ENCODE measurements at places on chromosomes 2 and 18.

DNA sequence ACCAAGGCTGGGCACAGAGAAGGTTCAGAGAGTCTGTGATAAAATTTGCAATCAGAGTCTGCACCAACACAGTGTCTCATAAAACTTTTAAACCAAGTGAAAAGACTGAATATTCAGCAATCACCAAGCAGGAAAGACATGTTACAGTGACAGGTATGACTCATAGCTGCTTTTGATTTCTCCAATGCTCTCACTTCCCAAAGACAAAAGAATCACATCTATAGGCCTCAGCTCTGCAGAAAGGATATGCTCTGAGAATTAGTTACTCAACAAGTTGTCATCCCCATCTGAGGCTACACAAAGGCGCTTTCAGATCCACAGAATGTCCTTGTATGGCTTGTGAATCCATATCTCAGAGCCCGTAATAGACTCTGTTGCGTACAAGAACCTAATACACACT is 92.5 kb downstream of the KCNF1 start:
- no peak for DNase-seq

- no peak for DNase-seq
Measured at GRCh38 chr2:96107708-96108065, 8.7 kb downstream of the ADRA2B start.

- peak; percentile 54 for DNase-seq
Measured at GRCh38 chr2:191869178-191869577, 22.3 kb upstream of the CAVIN2 start.

- no peak for DNase-seq
Measured at GRCh38 chr18:9333441-9334328, 888 bp upstream of the TWSG1 start.

DNA sequence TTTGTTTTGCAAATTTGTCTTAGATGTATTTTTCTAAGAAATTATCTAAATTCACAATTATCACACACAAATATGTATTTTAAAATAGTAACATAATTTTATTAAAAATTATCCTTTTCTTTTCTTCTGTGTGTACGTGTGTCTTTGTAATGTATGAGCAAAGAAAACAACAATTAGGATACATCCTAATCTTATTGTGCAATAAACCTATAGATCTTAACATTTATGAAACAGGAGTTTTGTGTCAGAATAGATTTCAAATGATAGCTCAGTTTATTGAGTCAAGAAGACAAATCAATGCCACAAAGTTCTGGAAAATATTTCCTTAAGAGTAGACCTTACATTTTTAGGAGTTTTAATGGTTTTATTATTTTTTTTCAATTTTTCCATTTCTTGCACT is 212.2 kb downstream of the KCNJ3 start:
- DNase-seq, result no peak

GRCh38 chr2:228658998-228659397 is 477.5 kb upstream of the SPHKAP start:
- DNase-seq, result no peak

GRCh38 chr2:143477714-143478443 is 348.7 kb downstream of the ARHGAP15 start:
- DNase-seq, result no peak

DNA sequence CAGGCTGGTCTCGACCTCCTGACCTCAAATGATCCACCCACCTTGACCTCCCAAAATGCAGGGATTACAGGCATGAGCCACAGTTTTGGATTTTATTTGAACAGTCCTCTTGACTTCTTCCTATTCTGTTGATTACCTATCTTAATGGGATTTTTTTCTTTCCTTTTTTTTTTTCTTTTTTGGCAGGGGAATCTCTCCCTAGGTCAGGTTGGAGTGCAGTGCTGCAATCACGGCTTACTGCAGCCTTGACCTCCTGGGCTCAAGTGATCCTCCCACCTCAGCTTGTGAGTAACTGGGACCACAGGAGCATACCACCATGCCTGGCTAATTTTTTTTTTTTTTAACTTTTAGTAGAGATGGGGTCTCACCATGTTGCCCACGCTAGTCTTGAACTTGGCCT is 2.8 kb downstream of the MTHFD2 start:
- no peak for DNase-seq

DNA sequence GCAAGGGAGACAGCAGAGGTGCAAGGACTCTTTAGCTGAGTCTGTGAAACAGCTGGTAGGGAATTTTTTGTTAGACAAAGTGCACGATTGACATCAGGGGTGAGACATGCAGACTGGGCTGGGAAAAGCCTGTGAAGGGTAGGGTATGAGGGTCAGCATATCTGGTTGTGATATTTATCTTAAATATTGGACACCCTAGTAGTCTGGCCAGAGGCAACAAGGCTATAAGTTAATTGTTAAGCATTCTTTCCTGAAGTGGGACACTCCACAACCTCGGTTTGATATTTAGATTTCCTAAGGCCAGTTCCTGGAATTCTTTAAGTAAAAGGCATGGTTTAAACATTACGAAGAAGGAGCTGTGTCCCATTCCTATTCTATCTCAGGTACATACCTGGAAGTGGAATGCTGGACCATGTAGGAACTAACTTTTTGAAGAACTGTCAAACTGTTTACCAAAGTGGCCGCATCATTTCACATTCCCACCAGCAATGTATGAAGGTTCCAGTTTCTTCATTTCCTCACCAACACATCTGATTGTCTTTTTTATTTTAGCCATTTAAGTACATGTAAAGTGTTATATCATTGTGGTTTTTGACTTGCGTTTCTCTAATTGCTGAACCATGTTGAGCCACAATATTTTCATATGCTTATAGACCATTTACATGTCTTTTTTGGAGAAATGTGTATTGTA is 22.5 kb downstream of the EHBP1 start:
- DNase-seq, result no peak

DNA sequence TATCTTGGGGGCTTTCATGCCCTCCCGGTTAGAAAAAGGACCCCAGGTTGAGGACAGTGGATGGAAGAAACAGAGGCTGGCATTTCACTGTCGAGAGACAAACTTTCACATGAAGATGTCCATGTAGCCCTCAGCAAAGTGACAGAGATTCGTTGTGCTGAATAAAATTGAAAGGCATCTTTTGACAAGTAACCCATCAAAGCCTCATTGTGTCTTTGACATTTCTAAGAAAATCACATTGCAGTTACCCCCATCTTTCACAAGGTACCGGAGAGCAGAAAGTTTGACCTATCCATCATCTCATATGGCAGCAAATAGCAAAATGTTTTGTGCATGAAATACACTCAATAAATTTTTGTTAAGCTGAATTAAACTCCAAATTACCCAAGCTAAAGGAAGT is 2.0 kb upstream of the MBP start:
- no peak for DNase-seq

GRCh38 chr2:204315236-204315662 is 230.0 kb upstream of the PARD3B start:
- DNase-seq, result peak; percentile 35

DNA sequence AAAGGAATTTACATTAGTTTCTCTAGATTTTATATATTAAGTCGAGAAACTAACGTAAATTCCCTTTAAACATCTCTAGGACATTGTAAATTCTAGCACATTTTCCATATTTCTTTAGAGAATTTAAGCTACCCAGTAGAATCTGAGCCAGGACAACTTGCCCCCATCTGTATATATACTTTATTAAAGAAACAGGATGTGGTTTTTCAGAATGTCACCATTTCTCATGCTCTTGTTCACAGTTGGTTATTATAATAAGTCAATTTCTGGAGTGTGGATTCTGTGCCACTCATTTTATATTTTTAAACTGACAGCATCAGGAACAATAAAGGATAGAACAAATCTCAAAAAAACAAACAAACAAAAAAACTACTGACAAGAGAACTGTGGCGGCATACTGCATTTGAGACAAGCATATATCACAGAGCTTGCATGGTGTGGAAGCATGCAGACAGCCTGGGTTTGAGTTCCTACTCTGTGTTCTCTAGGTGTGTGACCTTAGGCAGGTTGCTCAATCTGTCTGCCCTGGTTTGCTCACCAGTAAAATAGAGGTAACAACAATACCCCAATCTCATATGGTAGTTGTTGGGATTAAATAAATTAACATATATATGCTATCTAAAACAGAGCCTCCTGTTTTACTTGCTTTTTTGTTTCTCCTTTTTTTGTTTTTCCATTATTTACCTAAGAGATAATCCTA is 61.4 kb upstream of the DNER start:
- DNase-seq, result no peak

DNA sequence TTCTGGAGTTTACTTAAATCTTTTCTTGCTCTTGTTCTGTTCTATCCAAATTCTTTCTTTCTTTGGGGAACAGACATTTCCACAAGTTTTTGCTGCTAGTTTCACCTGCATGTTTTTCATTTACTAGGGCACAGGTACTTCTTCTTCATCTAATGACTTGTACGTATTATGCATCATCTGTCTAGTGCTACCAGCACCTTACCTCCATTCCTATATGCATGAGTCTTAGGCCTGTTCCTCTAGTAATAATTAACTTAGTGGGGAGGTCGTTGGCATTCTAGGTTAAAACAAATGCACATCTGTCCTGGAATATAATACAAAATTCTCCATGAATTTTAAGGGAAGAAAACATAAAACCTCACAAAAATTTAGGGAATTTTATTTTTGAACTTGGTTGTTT is 164.5 kb upstream of the STON1 start:
- no peak for DNase-seq

GRCh38 chr18:27717816-27718215 is 459.1 kb downstream of the CDH2 start:
- DNase-seq, result no peak

DNA sequence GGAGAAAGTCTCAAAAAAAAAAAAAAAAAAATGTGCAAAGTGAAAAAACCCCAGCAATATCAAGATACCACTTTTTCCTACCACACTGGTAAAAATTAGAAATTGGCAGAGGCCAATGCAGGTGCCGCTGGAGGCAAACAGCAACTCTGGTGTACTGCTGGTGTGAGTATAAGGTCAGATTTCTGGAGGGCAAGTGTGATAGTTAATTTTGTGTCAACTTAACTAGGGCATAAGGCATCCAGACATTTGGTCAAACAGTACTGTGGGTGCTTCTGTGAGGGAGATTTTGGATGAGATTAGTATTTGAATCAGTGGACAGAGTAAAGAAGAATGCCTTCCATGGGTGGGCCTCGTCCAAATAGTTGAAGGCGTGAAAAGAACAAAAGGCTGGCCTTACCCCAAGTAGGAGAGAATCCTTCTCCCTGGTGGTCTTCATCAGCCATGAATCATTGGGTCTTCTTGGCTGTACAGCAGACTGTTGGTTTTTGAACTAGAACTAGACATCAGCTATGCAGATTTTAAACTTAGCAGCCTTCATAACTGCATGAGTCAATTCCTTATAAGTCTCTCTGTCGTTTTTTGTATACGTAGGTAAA is 52.8 kb upstream of the FHL2 start:
- no peak for DNase-seq

DNA sequence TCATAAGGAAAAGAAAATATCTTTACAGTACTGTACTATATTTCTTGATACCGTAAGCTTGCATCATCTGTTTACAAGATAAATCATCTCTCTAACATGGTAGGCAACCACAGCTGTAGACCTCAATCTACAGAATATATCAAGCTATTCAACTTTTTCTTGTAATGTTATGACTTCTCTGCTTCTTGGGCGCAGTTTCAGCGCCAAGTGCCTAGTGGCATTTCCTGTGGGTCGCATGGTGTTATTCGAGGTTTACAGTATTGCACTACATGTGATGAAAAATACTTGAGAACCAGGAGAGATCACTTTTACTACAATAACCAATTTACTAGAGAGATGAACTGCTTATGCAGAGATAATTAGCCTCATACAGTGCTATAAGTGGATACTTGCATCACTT is 34.0 kb upstream of the SESTD1 start:
- DNase-seq, result no peak

- no peak for DNase-seq
Measured at GRCh38 chr2:161910200-161910599, 163.8 kb downstream of the DPP4 start.

DNA sequence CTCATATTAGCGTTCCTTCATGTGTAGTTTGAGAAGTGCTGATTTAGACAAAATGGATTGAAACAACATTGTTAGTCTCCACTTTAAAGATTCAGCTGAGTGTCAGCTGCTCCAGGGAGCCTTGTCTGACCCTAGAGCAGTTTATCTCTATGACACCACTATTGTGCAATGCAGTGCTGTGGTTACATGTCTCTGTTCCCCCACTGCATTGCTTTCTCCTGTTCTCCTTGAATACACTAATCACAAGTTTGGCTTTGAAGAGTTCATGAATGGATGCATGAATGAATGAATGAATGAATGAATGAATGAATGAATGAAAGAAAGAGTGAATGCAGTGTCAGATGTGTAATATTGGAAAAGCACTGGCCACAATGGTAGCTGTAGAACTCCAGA is 38.3 kb downstream of the GCG start:
- no peak for DNase-seq

DNA sequence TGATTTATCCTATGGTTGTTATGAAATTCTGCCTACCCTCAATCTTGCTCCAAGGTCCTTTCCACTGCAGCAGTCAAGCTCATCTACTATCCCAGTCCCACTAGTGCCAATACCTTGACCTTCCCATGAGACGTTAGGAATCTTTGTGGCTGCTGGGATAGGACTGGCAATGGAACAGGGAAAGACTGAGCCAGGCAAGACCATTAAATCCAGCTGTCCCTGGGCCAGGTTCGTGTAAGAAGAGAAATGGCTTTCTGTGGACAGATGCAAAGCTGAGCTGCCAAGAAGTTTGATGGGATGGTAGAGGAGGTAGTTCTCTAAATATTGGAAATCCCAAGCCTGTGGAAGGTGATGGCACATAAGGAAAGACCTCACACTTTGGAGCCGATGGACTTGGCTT is 50.1 kb upstream of the TMEM17 start:
- no peak for DNase-seq

GRCh38 chr18:55206927-55207326 is 247.7 kb upstream of the CCDC68 start:
- DNase-seq, result no peak

DNA sequence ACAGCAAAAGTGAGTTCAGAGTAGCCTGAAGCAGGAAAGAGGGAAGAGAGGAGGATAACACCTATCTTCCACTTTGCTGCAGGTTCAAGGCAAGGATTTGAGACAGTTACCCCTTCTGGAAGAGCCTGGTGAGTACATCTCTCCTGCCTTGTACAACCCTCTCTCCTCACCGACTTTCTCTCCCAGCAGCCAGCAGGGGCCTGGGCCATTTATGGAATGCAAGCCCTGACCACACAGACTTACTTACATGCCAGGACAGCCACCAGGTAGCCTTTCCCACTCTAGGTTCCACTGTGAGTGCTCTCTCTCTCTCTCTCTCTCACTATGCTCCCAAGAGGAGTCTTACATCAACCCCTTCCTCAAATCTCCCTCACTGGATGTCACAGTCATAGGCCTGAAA is 57.0 kb downstream of the BCL11A start:
- no peak for DNase-seq

GRCh38 chr2:224572338-224572737 is 12.8 kb downstream of the CUL3 start:
- DNase-seq, result no peak
